Activated T-cell treated with anti-CD3 and anti-CD28 coated beads for 24 hours (primary cell): ENCODE measurements at places on chromosomes 13 and 19.
A peak's percentile ranks its signal among the peaks of the same experiment; 100 is the strongest.

DNA sequence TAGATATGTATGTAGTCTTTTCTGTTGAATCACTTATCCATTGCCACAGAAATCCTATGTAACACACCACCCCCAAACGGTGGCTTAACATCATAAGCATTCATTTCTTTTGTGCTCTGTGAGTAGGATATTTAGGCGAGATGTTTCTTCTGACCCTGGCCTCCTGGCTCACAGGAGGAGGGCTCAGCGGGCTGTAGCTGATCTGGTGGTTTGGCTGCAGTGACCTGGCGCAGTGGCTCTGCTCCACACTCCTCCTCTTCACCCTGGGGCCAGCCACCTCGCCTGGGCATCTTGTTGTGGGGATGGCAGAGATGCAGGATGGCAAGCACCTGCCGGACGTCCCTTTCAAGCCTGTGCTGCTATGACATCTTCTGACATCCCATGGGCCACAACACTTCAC lies 147.1 kb upstream of the IRS2 start:
- no peak for DNase-seq

- no peak for DNase-seq
Observed at GRCh38 chr13:79987761-79988160, 353.2 kb downstream of the SPRY2 start.

GRCh38 chr13:48579165-48579918 lies 46.5 kb upstream of the RCBTB2 start:
- DNase-seq, result no peak

GRCh38 chr13:24742294-24742693 lies 21.7 kb upstream of the RNF17 start:
- no peak for DNase-seq

DNA sequence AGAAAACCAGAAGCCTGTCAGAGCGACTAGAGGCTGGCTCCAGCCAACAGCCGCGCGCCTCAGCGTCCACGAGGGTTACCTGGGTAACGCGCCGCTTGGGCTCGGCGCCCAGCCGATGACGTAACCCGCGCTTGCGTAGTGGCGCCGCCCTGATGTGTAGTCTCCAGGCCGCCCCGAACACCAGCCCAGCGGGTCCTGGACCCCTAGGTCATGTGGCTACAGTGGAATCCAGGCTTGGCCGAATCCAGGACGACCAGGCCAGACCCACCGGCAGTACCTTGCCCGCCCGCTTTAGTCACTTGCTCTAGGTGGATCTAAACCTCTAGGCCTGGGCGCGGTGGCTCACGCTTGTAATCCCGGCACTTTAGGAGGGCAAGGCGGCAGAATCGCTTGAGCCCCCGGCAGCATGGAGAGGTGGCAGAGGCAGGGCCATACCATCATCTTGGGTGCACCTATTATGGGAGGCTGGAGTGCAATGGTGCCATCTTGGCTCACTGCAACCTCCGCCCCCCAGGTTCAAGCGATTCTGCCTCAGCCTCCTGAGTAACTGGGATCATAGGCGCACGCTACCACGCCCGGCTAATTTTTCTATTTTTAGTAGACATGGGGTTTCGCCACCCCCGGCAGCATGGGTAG lies 7.2 kb upstream of the ZNF606 start:
- peak; percentile 32 for DNase-seq

DNA sequence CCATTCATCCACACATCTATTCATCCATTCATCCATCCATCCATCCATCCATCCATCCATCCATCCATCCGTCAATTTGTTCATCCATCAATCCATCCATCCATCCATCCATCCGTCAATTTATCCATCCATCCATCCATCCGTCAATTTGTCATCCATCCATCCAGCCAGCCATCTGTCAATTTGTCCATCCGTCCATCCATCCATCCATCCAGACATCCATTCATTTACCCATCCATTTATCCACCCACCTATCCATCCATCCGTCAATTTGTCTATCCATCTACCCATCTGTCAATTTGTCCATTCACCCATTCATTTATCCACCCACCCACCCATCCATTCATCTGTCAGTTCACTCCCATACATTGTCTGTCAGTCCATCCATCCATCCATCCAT lies 209.5 kb upstream of the ZNF536 start:
- no peak for DNase-seq

DNA sequence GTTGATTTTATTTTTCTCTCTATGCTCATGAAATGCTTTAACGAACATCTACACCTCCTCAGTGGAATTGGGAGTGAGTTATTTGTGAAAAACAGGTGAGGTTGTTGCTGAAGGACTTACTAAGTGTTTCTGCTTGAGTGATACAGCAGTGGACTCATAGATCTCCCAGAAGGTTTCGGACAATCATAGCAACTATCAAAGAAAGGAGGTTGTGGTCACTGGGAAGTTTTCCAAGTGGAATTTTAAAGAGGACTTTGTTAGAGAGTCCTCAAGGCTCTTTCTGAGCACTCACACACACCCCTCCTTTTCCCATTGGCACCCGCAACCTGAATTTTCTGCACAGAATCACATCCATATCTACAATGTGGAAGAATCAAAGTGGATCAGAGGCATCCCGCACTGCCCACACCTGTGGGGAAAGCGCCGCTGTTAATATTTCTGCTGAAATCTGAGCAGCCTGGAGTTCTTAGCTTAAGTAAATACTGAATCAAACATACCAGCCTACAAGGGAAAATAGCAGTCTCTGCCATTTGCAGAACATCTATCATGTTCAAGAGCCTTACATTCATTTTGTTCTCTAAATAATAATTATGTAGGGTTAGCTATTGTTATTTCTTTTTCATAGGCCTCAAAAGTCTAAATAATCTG lies 719.4 kb downstream of the DIAPH3 start:
- no peak for DNase-seq

DNA sequence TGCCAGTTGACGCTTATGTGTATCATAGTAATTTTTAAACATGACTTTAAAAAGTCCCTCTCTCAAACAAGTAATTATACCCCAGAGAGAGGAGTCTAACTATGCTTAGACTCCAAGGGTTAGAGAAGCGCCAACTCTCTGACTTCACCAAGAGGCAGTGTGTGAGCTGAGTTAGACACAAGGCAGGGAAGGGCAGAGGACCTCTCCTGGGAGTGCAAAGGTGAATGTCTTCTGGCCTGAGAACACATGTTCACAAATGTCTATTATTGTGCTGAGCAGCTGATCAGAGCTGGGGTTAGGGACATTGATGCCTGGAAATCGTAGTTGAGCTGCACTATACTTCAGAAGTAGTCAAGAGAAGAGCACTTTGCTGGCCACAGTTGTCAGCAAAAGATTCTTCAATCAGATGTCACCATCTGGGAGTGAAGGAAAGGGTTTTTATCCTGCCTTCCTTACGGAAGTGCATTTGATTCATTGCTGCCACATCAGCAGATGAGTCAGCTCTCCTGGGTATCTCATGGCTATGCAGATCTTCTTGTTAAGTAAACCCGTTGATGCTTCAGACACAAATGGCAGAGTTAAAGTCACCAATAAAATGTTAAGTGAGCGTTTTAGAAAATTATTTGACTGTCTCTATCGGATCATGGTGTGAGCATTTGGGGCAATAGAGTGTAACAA lies 283.2 kb upstream of the ARGLU1 start:
- DNase-seq, result no peak

- DNase-seq, result no peak
Observed at GRCh38 chr13:37263871-37264270, 158.4 kb upstream of the CSNK1A1L start.

DNA sequence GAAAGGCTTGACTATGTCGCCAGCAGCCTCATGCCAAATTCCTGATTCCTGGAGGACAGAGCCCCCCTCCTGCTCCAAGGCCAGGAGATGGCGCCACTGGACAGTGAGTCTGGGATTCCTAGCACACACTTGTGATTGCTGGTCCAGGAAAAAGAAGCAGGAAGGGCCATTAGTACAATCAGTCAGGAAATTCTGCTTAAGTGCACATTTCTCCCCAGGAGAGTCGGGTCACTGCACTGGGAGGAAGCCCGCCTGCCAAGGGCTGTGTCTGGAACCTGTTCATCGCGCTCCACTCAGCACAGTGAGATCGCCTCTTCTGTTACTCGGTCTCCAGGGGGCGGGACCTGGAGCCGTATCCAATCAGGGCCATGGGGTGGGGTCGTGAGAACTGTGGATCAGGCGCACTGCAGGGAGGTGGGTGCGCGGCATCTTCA lies 65.1 kb downstream of the ZNF823 start:
- DNase-seq, result no peak

DNA sequence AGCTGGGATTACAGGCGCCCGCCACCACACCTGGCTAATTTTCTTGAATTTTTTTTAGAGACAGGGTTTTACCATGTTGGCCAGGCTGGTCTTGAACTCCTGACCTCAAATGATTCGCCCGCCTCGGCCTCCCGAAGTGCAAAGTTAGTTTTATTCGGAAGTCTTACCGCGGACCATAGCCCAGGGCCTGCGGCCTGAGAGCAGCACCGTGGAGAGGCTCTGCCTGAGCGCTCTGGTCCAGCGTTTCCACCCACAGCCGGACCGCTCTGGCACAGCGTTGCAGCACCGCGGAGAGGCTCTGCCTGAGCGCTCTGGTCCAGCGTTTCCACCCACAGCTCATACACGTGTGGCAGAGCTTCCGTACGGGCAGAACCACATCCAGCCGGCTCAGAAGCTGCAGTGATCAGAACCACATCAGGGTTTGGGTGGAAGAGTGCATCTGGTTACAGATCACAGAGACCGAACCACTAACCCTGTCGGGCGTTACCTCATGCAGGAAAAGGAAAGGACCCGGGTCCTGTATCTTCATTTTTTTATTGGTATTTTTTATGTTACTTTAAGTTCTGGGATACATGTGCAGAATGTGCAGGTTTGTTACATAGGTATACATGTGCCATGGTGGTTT lies 102.4 kb upstream of the SOX1 start:
- DNase-seq, result no peak

DNA sequence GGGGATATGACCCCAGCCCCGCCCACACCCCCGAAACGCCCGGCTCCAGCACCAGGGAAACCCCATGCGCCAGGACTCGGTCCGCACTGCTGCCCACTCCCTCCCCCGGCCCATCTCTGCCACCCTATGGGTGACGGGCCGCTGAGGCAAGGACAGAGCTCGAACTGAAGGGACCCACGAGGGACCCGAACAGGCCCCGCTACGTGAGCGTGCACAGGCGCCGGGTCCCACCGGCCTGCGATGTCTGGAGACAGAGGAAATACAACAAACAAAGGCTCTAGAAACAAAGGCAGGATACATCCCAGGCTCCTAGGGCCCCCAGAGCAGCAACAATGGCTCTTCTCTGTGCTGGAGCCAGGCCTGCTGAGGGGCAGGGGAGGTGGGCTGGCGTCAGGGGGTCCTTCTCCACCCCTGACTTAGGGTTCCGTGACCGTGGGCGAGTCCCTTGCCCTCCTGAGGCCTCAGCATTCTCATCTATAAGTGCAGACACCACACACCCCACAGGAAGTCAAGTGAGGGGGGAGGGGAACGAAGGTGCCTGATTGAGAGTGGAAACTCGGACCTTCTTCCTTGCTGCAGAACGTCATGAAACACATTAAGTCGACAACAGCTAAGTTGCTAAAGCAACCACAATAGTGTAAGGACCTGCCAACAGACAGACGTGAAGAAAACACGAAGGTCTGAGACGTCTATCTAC lies 3.1 kb downstream of the ABHD17A start:
- DNase-seq, result peak; percentile 67

- DNase-seq, result no peak
Observed at GRCh38 chr13:75600371-75600770, 35.8 kb upstream of the LMO7 start.

- DNase-seq, result no peak
Observed at GRCh38 chr19:47644743-47645482, 36.0 kb downstream of the BICRA start.

DNA sequence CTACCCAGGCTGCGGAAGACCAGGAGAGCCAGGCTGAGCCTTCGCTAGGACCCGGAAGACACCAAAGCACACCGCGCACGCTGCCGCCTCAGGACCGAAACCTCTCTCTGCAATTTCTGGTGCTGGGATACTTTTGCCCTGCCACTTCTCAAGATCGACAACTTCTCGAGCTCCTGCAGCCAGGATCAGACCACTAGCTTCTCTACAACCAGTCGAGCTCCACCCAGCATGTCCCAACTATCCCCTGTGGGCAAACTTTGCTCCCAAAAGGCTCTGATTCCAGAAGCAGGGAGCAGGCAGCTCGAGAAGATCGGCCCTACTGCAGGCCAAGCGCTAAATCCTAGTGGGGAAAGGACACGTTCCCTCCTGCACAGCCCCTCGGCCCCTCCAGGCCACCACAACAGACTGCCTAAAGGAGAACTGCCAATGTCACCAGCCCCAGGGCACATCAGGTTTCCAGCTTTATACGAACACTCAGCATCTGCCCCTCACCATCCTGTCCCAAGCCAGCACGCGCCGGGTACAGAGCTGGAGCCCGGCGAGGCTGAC lies 979 bp downstream of the AKAP8 start:
- peak; percentile 40 for DNase-seq

DNA sequence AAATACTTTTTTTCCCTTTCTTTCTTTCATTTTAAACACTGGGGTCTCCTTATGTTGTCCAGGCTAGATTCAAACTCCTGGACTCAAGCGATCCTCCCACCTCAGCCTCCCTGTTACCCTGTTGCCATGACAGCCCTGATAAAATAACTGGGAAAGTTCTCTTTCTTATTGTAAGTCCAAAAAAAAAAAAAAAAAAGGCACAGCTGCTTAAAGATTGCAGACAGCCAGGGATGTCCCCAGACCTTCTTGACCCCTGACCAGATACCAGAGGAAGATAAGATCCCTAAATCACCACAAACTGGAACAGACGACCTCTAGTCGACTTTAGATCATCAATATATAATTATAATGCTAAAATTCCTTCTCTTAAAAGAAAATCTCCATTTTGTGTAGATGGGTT lies 1.1 kb upstream of the MVB12A start:
- DNase-seq, result no peak

- no peak for DNase-seq
Observed at GRCh38 chr19:5743630-5744029, 23.2 kb downstream of the CATSPERD start.

GRCh38 chr13:39688699-39689405 lies 33.4 kb downstream of the COG6 start:
- DNase-seq, result no peak
